Stimulated activated naive B cell treated with anti-CD40 and anti-IgM and Interleukin-4, amounts not matched to agents 10 μg/mL and 1 μg/mL and 100 μg/mL, for 72 hours (primary cell): ENCODE measurements at places on chromosomes 3 and 15.

DNA sequence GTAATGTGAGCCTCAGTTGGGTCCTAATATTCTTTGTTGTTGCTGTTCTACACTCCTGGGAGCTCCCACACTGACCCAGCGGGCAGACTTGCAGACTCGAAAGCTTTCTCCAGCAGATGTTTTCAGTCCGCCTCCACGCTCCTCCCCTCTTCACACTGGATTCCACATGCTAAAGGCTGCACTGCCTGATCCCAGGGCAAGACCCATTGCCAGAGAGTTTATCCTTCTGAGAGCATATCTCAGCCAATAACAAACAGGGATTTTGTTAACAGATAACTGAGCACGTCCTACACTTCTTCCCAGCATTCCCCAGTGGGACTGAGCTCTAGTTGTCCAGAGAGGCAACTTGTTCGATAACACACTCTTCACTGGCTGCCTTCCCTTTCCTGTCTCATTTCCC lies 8.0 kb upstream of the COL6A6 start:
- no peaks in the 10 kb centered on the region for H3K36me3 ChIP-seq
- H3K27ac ChIP-seq: no peak overlapping the region
- H3K4me1 ChIP-seq: no peaks in the 10 kb centered on the region
- H3K4me3 ChIP-seq: no peak overlapping the region
- H3K27me3 ChIP-seq: peaks cover 10% of the 10 kb centered on the region
- no peak for DNase-seq

GRCh38 chr3:53026382-53027162 lies 19.3 kb downstream of the SFMBT1 start:
- H3K27ac ChIP-seq: no peak overlapping the region
- no peaks in the 10 kb centered on the region for H3K27me3 ChIP-seq
- peaks cover 22% of the 10 kb centered on the region for H3K4me1 ChIP-seq
- DNase-seq: no peak
- H3K36me3 ChIP-seq: peaks cover 4% of the 10 kb centered on the region

DNA sequence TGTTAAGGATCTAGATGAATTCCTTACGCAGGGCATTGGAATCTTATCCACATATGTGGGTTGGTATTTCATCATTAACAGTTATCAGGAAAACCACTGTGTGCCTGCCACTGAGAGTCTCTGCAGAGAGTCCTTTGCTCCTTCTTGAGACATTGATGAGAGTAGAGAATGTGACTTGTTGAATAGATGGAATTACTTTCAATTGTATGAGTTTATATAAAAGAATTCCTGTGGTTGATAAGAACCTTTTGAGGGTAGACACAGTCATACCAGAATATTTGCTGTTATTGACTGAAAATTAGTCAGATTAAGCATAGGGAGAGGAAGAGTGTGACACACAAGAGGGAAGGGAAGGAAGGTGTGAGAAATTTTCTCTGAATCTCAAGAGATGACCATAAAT lies 30.8 kb downstream of the ARHGEF26 start:
- H3K4me1 ChIP-seq: no peaks in the 10 kb centered on the region
- peaks cover 4% of the 10 kb centered on the region for H3K27me3 ChIP-seq
- DNase-seq: no peak
- no peaks in the 10 kb centered on the region for H3K36me3 ChIP-seq

DNA sequence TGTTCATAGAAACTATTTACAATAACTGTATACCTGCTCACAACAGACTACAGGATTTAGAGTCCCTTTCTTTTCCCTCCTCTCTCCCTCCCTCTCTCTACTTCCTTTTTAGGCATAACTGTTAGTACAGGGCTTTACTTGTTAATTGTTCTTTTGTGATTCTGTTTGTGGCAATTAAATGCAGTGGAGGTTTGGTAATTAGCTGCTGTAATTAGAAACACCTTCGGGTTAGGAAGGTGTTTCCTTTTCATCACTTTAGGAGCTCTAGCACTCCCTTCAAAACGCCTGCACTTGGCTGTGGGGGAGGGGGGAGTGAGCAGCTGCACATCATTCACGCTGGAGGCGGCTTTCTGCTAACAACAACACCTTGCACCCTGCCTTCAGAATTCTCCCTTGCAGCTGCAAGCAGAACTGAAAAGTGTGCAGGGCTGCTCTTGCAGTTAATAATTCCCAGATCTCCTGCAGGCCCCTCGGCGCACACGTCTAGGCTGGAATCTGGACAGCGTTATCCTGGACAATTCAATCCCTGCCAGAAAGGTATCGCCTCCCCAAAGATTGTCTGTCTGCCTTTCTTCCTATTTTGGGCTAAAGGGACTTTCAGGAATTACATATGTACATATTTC lies 242.6 kb upstream of the RGMA start:
- no peak for DNase-seq
- peaks cover 23% of the 10 kb centered on the region for H3K27me3 ChIP-seq
- no peaks in the 10 kb centered on the region for H3K4me1 ChIP-seq

DNA sequence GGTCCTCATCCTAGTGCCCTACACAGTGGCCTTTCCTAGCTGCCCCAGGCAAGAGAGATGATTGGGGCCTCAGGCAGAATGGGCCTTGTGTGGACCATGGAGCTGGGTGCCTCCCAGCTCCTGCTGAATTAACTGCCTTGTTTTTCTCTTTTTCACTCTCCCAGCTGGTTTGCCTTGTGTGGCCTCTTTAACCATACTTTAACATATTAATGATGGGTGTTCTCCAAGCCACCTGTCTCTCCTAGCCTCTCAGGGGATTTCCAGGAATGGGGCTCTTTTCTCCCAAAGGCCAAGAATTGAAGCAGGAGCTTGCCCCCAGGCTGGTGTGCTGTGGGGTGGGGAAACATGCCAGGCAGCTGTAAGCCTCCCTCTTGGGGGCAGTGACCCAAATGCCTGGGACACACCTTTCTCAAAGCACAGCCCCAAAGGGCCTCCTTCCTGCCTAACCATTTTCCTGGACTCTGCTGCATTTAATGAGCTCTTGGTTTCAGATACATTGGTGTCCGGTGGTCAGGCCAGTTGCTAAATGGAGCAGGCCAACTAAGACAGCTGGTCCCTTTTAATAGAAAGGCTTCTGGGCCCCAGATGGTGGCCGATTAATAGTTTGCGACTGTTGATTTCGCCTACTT lies 5.6 kb downstream of the ALPK3 start:
- no peaks in the 10 kb centered on the region for H3K36me3 ChIP-seq
- H3K4me1 ChIP-seq: peaks cover 4% of the 10 kb centered on the region
- peaks cover 11% of the 10 kb centered on the region for H3K27me3 ChIP-seq
- no peak for DNase-seq
- H3K27ac ChIP-seq: no peak overlapping the region

DNA sequence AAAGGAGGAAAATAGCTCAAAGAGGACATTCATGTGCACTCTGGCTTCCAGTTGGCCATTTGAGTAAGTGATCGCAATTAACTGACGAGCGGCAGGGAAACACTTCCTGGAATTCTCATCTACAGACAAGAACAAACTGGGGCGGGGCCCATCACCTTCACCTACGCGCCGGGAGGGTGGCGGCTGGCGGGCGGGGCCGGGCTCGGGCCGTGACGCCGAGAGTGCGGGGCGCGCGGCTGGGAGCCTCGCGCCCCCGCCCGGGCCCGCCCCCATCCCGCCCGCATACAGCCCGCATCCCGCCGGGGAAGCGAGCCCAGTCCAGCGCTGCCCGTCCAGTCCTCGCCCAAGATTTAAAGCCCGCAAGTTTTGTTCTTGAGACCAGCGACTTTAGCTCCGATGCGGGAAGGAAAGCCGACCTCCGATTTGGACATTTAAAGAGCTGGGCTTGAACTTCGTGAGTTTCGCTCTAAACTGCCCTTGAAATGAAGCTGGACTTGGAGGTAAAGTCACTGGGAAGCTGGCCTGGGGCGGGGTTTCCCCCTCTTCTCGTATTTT lies at the start of gene B3GNT5:
Gene B3GNT5, plus strand, starts transcription at position 281 of the 555 bp plus-strand sequence. CDS start 16,546 bp downstream, outside the sequence.
- H3K36me3 ChIP-seq: peaks cover 8% of the 10 kb centered on the region
- H3K27me3 ChIP-seq: peaks cover 34% of the 10 kb centered on the region
- H3K4me3 ChIP-seq: peak within 1 kb of the TSS; percentile 81
- DNase-seq: no peak
- peaks cover 8% of the 10 kb centered on the region for H3K4me1 ChIP-seq
